Stimulated activated memory B cell treated with anti-CD40 and anti-IgM and Interleukin-4, amounts not matched to agents 10 μg/mL and 1 μg/mL and 100 μg/mL, for 72 hours (primary cell): ENCODE measurements at places on chromosomes 12 and 14.

- no peak overlapping the region for H3K4me3 ChIP-seq
- no peak for ATAC-seq
- no peak overlapping the region for H3K27ac ChIP-seq
- no peaks in the 10 kb centered on the region for H3K27me3 ChIP-seq
- no peaks in the 10 kb centered on the region for H3K4me1 ChIP-seq
These were observed 415.9 kb downstream of the BCL11B start for GRCh38 chr14:98855926-98856715.

DNA sequence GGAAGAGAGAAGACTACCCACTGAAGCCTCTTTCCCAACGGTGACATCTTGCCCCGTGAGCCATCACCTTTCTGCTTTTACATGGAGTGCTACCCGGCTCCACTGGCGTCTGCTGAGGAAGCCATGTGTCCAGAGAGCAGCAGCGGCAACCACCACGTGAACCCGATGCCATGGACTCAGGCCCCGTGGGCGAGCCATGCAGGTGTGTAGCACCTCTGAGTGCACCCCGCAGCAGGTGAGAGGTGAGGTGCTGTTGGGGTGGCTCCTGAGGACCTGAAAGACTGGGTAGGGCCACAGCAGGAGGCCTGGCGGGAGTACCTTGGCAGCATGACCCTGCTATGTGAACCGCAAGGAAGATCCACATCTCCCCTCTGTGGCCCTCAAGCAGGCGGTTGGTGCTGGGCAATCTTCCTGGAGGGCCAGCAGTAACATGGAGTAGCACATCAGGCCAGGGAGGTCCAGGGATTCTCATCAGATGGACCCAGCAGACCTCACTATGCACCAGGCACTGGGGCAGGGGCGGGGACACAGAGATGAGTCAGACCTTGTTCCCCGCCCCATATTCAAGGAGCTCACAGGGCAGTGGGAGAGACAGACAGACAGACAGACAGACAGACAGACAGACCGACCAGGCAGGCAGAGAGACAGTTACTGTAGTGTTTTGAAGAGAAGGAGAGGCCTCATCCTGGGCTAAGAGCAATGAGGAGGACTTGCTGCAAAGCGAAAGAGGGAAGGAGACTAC lies 129.6 kb downstream of the PAPOLA start:
- H3K27me3 ChIP-seq: no peaks in the 10 kb centered on the region
- no peaks in the 10 kb centered on the region for H3K36me3 ChIP-seq
- no peaks in the 10 kb centered on the region for H3K4me1 ChIP-seq
- no peak for ATAC-seq
- H3K27ac ChIP-seq: no peak overlapping the region
- H3K4me3 ChIP-seq: no peak overlapping the region

- H3K36me3 ChIP-seq: peaks cover 6% of the 10 kb centered on the region
- ATAC-seq: no peak
- H3K4me1 ChIP-seq: peaks cover 6% of the 10 kb centered on the region
- H3K4me3 ChIP-seq: peak overlapping the region; percentile 67
- H3K27ac ChIP-seq: peak overlapping the region; percentile 95
These were observed 1.1 kb upstream of the TUBA1A start for GRCh38 chr12:49189731-49190716.

GRCh38 chr12:26701604-26702215 lies 131.3 kb downstream of the ITPR2 start:
- no peaks in the 10 kb centered on the region for H3K27me3 ChIP-seq
- no peak for ATAC-seq
- H3K27ac ChIP-seq: no peak overlapping the region
- H3K36me3 ChIP-seq: peaks cover 31% of the 10 kb centered on the region
- H3K4me1 ChIP-seq: peaks cover 7% of the 10 kb centered on the region

- no peak overlapping the region for H3K4me3 ChIP-seq
- no peak overlapping the region for H3K27ac ChIP-seq
- H3K36me3 ChIP-seq: no peaks in the 10 kb centered on the region
- H3K4me1 ChIP-seq: no peaks in the 10 kb centered on the region
These were observed 28.6 kb downstream of the EML1 start for GRCh38 chr14:99821519-99822508.

- H3K4me3 ChIP-seq: no peak overlapping the region
- peaks cover 43% of the 10 kb centered on the region for H3K36me3 ChIP-seq
- H3K27ac ChIP-seq: peak overlapping the region; percentile 32
- H3K4me1 ChIP-seq: peaks cover 23% of the 10 kb centered on the region
These were observed 3.3 kb upstream of the ING4 start for GRCh38 chr12:6666211-6666610.

DNA sequence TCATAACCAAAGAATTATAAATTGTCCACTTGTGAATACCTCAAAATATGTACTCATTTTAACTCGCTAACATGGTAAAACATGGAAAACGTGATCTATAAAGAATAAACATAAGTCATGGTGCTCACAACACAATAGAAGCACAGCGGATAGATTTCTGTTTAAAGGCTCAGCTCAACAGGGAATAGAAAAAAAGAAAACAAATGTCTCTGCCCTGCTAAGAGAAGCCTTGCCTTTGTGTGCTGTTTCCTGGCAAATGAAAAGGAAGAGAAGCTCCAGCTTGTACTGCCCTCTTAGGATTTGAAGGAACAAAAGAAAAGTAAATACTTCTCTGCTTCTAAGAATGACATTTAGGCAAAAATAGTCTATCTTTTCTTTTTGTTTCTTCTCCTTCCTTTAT lies 121.0 kb upstream of the KRR1 start:
- peaks cover 11% of the 10 kb centered on the region for H3K27me3 ChIP-seq
- H3K36me3 ChIP-seq: no peaks in the 10 kb centered on the region
- H3K4me3 ChIP-seq: no peak overlapping the region
- no peak for ATAC-seq
- H3K27ac ChIP-seq: no peak overlapping the region
- H3K4me1 ChIP-seq: peaks cover 10% of the 10 kb centered on the region

- no peaks in the 10 kb centered on the region for H3K4me1 ChIP-seq
- no peaks in the 10 kb centered on the region for H3K27me3 ChIP-seq
- no peak for ATAC-seq
These were observed 95.2 kb downstream of the RASSF9 start for GRCh38 chr12:85741046-85741445.

DNA sequence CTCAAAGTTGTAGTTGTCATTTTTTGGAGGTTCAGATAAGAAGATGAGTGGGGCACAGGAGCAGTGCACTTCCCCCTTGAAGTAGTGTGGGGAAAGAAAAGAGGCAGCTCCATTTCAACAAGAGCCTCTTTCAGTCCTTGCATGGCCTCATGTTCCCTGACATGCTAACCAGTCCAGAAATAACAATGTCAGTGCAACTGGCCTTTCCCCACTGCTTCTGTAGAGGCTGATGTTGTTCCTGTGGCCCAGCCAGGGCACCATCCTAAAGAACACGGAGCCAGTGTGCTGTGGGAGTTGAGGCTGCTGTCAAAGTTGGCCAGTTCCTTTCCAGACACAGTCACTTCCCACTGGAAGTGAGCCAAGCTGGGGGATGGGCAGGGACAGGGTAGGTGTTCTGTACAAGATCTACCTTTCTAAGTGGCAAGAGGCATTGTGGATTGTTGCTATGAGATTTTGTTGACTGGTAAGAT lies 77.7 kb upstream of the SLC38A2 start:
- H3K27me3 ChIP-seq: no peaks in the 10 kb centered on the region
- no peak overlapping the region for H3K27ac ChIP-seq
- H3K4me1 ChIP-seq: peaks cover 24% of the 10 kb centered on the region
- H3K4me3 ChIP-seq: no peak overlapping the region
- no peak for ATAC-seq

DNA sequence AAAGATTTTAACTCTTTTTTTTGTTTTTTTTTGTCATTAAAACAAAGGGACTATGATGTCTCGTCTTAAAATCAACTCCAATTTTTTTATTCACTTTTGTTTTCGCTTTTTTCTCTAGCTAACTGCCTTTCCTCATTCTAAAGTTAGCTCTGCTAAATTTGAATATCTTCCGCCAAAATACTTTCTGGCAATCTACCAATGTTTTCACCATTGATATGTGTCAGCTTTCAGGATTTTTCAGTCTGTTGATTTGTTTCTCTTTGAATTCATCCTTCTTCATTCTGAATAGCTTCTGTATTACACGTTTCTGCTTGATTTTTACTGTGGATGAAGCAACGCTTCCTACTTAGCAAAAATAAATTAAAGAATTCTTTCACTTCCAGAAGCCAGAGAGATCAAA lies 38.7 kb upstream of the NOVA1 start:
- ATAC-seq: no peak
- no peaks in the 10 kb centered on the region for H3K36me3 ChIP-seq
- H3K27me3 ChIP-seq: no peaks in the 10 kb centered on the region
- no peaks in the 10 kb centered on the region for H3K4me1 ChIP-seq
